ENCODE measurements at places on chromosomes 6 and 20.
A peak's percentile ranks its signal among the peaks of the same experiment; 100 is the strongest.

GRCh38 chr20:57683881-57684807, 25.7 kb downstream of the PMEPA1 start:
- no peak for DNase-seq

GRCh38 chr6:125932451-125932795, 24.1 kb upstream of the HINT3 start:
- DNase-seq: no peak

GRCh38 chr20:50708845-50709635, 17.7 kb upstream of the RIPOR3 start:
- DNase-seq: no peak

DNA sequence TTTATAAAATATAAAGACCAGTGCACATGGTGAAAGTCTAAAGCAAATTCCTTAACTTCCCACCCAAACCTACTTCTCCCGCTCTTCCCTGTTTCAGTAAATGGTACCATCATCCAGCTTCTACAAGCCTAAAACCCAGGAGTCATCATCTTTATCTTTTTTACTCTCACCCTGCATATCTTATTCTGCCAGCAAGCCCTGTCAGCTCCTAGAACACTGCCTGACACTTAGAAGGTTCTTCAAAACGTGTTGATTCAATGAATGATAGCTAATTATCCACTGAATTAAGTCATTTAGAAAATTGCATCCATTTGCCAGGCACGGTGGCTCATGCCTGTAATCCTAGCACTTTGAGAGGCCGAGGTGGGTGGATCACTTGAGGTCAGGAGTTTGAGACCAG, 185.7 kb downstream of the TFAP2B start:
- DNase-seq: no peak

GRCh38 chr6:5850848-5851255, 155.9 kb downstream of the NRN1 start:
- DNase-seq: no peak

- no peak for DNase-seq
Measured at GRCh38 chr20:3987296-3987695, 28.1 kb downstream of the RNF24 start.

GRCh38 chr6:40778196-40778595, 191.0 kb upstream of the LRFN2 start:
- DNase-seq: peak; percentile 83

- DNase-seq: no peak
Measured at GRCh38 chr20:54479138-54479906, 3.9 kb downstream of the DOK5 start.

- DNase-seq: no peak
Measured at GRCh38 chr6:41224800-41225199, 3.3 kb upstream of the TREML4 start.

DNA sequence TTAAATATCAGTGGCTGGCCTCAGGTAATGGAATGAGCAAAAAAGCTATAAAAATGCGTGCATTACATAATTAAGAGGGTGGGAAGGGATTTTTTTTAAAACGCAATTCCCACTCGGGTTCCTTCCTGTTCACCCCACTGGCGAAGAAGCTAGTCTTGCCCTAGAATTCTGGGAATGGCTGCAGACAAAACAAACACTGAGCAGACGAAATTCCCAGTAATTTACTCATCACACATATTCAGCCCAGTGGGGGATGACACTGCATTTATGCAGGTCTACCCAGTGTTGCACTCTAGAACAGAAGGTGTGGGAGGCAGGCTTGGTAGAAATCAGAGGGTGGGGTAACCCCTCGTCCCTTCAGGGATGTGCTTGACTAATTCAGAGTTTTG, 2695.0 kb upstream of the DEFB115 start:
- no peak for DNase-seq

DNA sequence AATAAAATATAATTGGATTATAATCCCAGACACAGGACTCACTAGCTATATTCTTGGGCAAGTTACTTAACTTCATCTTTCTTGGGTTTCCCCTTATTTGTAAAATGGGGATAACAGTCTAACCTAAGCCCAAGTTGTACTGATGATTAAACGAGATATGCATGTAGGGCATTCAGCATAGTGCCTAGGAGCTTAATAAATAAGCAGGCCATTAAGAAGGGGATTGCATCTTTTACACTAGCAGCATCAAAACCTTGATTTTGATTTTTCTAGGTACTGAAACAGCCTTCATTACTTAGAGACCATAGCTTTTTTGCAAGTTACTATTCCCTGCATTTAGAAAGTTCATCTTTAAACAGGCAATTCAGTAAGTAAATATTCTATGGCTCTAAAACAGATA, 2.2 kb upstream of the QKI start:
- DNase-seq: no peak

DNA sequence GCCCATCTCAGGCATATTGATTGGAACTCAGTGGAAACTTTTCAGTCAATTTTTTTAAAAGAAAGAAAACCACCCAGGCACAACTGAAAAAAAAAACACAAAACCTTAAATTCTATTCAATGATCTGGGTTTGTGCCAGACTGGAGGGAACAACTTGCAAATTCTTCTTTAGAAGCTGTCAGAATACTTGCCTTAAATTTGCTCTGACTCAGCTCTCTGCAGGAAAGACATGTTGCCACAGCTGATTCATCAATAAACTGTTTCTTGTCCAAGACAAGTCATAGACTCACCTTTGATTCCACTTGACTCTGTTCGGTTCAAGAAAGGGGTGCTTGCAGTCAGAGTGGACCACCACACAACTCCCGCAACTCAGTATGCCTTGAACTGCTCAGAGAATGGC, 117.8 kb upstream of the F13A1 start:
- DNase-seq: no peak

DNA sequence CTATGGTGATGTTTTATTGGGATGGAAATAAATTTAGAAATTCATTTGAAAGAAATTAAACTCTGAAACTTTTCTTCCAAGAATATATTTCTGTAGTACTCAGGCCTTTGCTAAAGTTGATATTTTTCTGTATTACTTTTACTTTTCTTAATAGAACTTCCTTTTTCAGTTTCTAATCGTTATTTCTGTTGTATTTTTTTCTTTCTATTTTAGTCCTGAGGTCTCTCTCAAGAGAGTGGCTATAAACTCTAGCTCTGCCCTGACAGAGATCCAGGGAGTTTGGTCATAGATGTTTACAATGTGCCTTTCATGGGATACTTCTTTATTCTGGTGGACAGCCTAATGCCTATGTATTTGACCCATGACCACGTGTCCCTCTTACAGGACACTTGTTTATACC, 51.0 kb downstream of the OR2B6 start:
- no peak for DNase-seq

DNA sequence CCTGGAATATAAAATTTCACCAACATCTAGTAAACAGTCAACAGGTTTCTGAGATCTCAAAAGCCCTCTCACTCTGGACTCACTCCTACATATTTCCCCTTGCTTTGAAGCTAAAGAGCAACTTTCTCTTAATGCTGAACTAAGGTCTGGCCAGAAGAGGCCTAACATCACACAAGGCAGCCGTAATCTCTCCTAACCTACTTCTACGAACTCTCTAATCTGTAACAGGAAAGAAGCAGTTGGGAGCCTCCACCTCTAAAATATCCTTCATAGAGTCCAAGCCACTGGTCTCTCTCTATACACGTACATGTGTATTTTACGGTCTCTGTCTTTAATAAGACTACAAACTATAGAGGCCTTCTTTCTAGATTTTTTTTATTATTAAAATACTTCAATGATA, 72.0 kb downstream of the REV3L start:
- DNase-seq: no peak

DNA sequence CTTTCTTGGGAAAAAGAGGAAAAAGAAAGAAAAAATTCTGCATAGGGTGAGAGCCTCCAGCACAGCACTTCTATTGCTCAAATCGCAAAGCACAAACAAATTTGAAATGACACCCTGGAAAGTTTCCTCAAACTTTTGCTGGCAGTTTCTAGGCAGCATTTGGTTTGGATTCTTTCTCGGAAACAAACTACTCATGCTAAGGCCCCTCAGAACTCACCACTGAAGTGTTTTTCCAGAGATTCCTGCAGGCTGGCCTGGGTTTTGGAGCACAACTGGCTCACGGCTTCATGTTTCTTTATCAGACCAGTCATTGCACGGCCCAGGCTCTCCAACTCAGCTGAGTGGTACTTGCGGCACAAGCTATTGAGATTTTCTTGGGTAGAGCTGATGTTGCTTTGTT, 237.8 kb downstream of the SYNE1 start:
- no peak for DNase-seq

- DNase-seq: peak; percentile 34
Measured at GRCh38 chr6:170152989-170153388, 137.9 kb downstream of the DLL1 start.

DNA sequence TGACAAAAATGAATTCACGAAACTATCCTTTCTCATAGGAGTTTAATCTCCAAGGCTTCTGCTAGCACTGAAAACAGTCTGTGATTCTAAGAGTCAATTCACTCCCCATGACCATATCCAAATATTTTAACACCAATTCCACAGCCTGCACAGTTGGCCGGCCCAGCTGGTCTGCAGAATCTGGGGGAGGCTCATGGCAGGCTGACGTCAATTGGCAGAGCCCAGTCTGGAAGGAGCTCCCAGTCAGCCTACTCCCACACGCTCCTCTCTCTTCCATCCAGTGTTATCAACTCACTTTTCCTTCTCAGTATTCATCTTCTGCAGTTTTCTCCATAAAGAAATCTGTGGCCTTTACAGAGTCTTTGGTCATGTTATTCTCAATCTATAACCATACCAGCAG, 111.0 kb downstream of the TBXT start:
- DNase-seq: peak; percentile 13

DNA sequence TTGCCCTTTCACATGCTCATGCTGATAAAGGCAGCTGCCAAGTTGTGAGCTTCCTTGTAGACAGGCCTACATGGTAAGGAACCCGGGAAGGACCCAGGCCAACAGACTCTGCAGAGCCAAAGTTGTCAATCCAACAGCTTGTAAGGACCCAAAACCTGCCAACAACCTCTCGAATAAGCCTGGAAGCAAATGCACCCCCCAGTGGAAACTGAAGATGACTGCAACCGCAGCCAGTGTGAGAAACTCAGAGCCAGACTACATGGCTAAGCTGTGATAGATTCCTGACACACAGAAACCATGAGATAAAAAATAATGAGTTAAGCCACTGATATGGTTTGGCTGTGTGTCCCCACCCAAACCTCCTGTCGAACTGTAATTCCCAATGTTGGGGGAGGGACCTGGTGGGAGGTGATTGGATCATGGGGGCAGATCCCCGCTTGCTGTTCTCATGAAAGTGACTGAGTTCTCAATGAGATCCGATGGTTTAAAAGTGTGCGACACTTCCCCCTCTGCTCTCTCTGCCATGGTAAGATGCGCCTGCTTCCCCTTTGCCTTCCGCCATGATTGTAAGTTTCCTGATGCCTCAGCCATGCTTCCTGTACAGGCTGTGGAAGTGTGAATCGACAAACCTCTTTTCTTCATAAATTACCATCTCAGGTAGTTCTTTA, 18.8 kb upstream of the CLPSL2 start:
- DNase-seq: no peak

GRCh38 chr20:53751620-53752318, 158.1 kb upstream of the ZNF217 start:
- no peak for DNase-seq

- no peak for DNase-seq
Measured at GRCh38 chr6:163946437-163946836, 531.9 kb downstream of the QKI start.

DNA sequence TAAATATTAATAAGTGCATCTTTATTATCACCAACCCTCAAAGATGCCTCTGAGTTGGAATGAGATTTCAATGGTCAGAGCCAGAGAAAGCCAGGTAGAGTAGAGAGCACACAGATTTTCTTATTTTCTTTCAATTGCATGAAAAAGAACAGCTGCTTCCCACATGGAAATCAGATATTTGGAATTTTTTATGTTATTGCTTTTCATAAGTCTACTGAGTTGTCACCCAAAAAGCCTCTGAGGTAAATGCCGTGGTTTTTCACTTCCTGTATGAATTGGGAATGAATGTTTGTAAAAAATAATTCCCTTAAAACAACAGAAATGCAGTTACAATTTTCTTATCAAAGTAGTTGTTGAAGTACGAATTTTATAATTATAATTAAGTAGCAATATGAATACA, 563.1 kb downstream of the RFPL4B start:
- no peak for DNase-seq

DNA sequence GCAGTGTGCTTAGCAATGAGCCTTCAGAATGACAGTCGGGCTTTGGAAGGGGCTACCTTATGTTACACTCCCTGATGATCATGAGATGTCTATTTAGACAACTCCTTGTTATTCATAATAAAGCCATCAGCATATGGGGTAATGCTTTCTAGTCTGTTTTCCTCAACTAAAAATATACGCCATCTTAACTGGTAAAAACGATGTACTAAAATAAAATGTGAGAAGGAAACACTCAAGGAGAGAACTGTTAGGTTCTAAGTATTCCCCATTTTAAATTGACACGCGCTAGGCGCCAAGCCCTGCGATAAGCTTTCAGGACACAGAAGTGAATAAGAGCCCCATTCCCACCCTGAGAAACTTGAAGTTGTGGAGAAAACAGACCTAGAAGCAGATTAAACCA, 43.6 kb downstream of the SOD2 start:
- no peak for DNase-seq

GRCh38 chr6:137777687-137778075, 89.4 kb upstream of the TNFAIP3 start:
- DNase-seq: no peak

GRCh38 chr6:57075092-57075491, 14.9 kb upstream of the ZNF451 start:
- DNase-seq: no peak

GRCh38 chr6:84150705-84151104, 76.7 kb downstream of the CEP162 start:
- no peak for DNase-seq

- no peak for DNase-seq
Measured at GRCh38 chr6:25670208-25670607, 18.2 kb downstream of the SCGN start.

DNA sequence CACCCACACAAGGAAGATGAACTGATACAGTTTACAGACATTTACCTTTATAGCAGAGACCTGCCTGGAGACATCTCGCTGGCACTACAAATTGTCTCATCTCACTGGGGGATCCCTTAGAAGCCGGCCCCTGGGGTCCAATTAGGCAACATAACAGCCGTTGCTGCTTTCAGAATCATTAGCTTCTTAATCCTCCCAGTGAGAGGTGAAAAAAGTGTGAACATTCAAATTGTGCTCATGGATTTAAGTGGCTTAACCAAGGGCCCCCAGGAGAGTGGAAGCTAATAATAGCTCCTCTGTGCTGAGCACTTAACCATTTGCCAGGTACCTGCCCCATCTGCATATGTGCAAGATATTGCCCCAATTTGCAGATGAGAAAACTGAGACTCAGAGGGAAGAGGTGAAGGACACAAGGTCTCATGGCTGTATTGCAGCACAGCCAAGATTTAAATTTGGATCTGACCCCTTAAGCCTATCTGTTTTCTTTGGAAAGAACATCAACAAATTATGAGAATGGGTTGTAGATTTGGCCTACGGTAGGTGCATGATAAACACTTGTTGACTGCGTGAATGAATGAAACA, 101.0 kb downstream of the EYA2 start:
- no peak for DNase-seq

DNA sequence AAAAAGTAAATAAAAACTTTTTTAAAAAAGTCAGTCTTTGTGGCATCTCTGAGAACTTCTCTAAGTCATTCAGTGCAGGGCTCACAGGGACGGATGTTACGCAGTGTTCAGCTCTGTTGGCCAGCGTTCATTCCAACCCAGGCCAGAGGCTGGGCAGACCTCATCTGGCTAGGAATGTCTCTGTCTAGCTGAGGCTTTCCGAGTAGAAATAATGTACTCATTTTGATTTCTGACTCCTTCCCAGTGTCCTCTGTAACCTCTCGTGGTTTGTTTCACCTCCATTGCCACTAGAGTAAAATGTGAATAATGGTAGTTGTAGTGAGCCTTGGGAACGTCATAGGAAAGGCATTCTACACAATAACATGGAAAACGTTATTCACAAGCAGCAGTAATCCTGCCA, 135.1 kb downstream of the TMEM242 start:
- no peak for DNase-seq
